ENCODE measurements at places on chromosomes 7 and 10. TPM values are rescaled to one million over a fixed set of nuclear protein-coding genes. Genes with fewer than 3 reads are reported as not detected.

- H3K4me3 ChIP-seq: no peak overlapping the region
Measured at GRCh38 chr10:126101736-126102135, 205.4 kb downstream of the FANK1 start.

- H3K4me1 ChIP-seq: peaks cover 3% of the 10 kb centered on the region
- no peak for DNase-seq
- no peak overlapping the region for H3K27ac ChIP-seq
- H3K4me3 ChIP-seq: no peak overlapping the region
- H3K27me3 ChIP-seq: no peaks in the 10 kb centered on the region
Measured at GRCh38 chr10:91816981-91817380, 18.8 kb downstream of the TNKS2 start.

- H3K4me1 ChIP-seq: no peaks in the 10 kb centered on the region
- no peaks in the 10 kb centered on the region for H3K27me3 ChIP-seq
- DNase-seq: no peak
- no peak overlapping the region for H3K27ac ChIP-seq
Measured at GRCh38 chr7:146185844-146186243, 69.2 kb downstream of the CNTNAP2 start.

The EBF3 gene
- total RNA-seq: 1.4 TPM

GRCh38 chr7:154171422-154171821 is 119.2 kb downstream of the DPP6 start:
- no peak overlapping the region for H3K27ac ChIP-seq
- no peak for DNase-seq
- no peaks in the 10 kb centered on the region for H3K27me3 ChIP-seq
- no peaks in the 10 kb centered on the region for H3K4me1 ChIP-seq
- no peak overlapping the region for H3K4me3 ChIP-seq

Data from pancreas (tissue), 10 donors.